ENCODE measurements at places on chromosomes 2 and 18. TPM values are rescaled to one million over a fixed set of nuclear protein-coding genes. Genes with fewer than 3 reads are reported as not detected.

The TMEM182 gene
- 1.5 TPM for polyA plus RNA-seq

- no peak overlapping the region for H3K4me3 ChIP-seq
- peaks cover 15% of the 10 kb centered on the region for H3K4me1 ChIP-seq
- no peak overlapping the region for H3K27ac ChIP-seq
- peaks cover 6% of the 10 kb centered on the region for H3K27me3 ChIP-seq
Measured at GRCh38 chr2:70891572-70892357, 43.9 kb upstream of the ATP6V1B1 start.

DNA sequence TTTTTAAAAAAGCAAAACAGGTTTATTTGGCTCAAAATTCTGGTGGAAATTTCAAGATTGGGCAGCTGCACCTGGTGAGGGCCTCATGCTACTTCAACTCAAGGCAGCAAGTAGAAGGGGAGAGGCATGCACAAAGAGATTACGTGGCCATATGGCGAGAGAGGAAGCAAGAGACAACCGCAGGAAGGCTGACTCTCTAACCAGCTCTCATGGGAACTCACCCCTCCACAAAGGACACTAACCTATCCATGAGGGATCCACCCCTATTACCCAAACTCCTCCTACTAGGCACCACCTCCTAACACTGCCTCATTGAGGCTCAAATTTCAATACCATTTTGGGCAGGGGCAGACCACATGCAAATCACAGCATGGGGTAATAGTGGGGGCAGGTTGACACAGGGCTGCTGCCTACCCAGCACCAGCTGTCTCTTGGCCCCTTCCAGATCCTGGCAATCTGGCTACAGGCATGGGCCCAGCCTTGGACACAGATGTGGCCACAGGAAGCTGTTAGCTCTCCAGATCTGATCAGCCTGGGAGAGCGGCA lies 2.0 kb upstream of the CAPN10 start:
- no peak overlapping the region for H3K4me3 ChIP-seq
- H3K4me1 ChIP-seq, result peaks cover 15% of the 10 kb centered on the region
- no peaks in the 10 kb centered on the region for H3K27me3 ChIP-seq
- peak overlapping the region; percentile 16 for H3K27ac ChIP-seq

GRCh38 chr18:74388227-74388626 lies 68.9 kb downstream of the DIPK1C start:
- no peak overlapping the region for H3K4me3 ChIP-seq
- no peak for DNase-seq
- H3K27me3 ChIP-seq, result no peaks in the 10 kb centered on the region
- H3K27ac ChIP-seq, result no peak overlapping the region

- no peak overlapping the region for H3K4me3 ChIP-seq
- H3K36me3 ChIP-seq, result no peaks in the 10 kb centered on the region
- peaks cover 4% of the 10 kb centered on the region for H3K4me1 ChIP-seq
- no peak overlapping the region for H3K27ac ChIP-seq
Measured at GRCh38 chr2:39145906-39146421, 25.1 kb upstream of the SOS1 start.

- no peaks in the 10 kb centered on the region for H3K36me3 ChIP-seq
- H3K4me1 ChIP-seq, result no peaks in the 10 kb centered on the region
- DNase-seq, result no peak
Measured at GRCh38 chr2:241568726-241569125, 10.2 kb downstream of the BOK start.

DNA sequence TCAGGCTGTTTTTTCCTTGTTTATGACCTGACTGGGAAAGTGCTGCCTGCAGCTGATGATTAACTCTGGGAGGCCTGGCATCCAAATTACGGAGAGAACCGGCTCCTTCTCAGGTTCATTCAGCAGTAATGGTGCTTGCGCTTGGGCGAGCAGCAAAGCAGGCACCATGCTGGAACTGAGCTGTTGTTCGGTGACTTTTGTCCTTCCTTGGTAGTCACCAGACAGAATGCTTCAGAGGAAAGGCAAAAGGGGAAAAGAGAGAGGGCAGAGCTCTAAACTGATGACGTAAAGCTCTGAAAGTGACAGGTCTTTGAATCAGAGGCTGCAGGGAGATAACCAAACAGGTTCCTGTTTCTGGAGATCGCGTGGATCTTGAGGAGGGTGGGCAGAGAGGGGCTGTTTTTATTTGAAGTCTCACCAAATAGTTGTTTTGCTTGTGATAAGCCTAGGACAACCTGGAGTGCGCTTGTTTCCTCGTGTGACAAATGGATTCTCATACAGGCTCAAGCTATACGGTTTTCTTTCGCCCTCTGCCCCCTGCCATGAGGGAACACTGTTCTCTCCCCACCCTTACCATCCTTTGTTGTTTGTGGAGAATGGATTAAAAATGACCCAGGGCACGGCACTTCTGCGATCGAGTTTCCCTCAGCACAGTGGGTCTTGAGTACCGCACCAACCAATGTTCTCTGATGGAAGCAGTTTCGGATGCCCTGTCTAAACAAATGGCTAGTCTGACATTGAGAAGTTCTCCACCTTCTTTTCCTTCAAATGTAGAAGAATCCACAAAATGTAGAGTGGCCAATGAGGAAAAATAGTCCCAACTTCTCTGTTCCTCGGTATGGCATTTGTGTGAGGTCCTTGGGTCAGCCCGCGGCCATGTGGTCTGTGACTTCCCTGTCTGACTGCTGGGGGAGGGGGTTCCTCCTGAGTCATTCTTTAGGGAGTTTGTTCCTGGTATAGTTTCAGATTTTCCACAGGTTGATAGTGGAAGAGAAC lies 1.3 kb downstream of the RASGRP3 start:
- no peaks in the 10 kb centered on the region for H3K36me3 ChIP-seq
- no peak overlapping the region for H3K4me3 ChIP-seq
- peaks cover 2% of the 10 kb centered on the region for H3K27me3 ChIP-seq
- H3K27ac ChIP-seq, result peak overlapping the region; percentile 61
- DNase-seq, result no peak
- peaks cover 18% of the 10 kb centered on the region for H3K4me1 ChIP-seq

DNA sequence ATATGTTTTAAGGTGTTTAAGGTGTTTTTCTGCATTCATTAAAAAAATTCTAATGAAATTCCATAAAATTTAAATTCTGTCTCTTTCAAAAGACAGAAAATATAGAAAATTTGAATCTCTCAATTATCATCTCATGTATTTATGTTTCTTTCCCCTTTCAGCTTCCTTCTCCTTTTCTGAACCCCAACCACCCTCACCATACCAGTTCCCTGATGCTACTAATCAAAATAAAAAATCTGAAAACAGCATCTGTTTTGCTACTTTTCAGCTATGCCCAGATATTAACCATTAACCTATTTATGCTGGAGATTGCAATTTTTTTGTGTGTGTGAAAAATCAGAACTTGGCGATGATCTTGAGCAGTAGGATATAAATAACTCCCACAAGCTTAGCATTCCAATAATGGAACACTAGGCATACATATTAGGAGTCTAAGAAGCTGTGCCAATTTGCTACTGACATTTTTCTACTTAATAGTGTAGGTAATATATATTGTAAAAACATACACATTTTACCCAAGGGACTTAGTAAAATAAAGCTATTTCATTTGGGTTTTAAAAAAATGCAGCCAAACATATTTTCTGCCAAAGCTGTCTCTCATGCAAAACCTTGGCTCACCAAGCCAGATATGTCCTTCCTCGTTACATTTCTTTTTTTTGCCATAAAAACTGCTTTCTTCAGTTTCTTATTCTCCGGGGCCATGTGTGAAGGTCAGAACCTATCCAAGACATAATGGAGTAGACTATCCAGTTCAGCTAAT lies 32.6 kb upstream of the AGPS start:
- no peak overlapping the region for H3K4me3 ChIP-seq
- no peaks in the 10 kb centered on the region for H3K27me3 ChIP-seq
- no peaks in the 10 kb centered on the region for H3K4me1 ChIP-seq
- no peak overlapping the region for H3K27ac ChIP-seq
- no peaks in the 10 kb centered on the region for H3K36me3 ChIP-seq

- no peak overlapping the region for H3K4me3 ChIP-seq
- no peak overlapping the region for H3K27ac ChIP-seq
- no peaks in the 10 kb centered on the region for H3K36me3 ChIP-seq
- no peak for DNase-seq
- H3K27me3 ChIP-seq, result no peaks in the 10 kb centered on the region
Measured at GRCh38 chr18:30142870-30143269, 899.7 kb downstream of the DSC3 start.

- H3K27ac ChIP-seq, result no peak overlapping the region
- H3K27me3 ChIP-seq, result no peaks in the 10 kb centered on the region
- H3K4me3 ChIP-seq, result no peak overlapping the region
- no peak for DNase-seq
- no peaks in the 10 kb centered on the region for H3K4me1 ChIP-seq
Measured at GRCh38 chr2:159177957-159178356, 108.5 kb downstream of the WDSUB1 start.

GRCh38 chr2:111652038-111652437 lies 232.0 kb downstream of the ANAPC1 start:
- H3K36me3 ChIP-seq, result no peaks in the 10 kb centered on the region
- no peak overlapping the region for H3K4me3 ChIP-seq
- H3K4me1 ChIP-seq, result peaks cover 7% of the 10 kb centered on the region
- H3K27ac ChIP-seq, result no peak overlapping the region
- no peaks in the 10 kb centered on the region for H3K27me3 ChIP-seq

Measured in lung (tissue), 17 donors.